Substantia nigra (tissue), 51 donors: ENCODE measurements at places on chromosomes 7 and 10.

- DNase-seq, result no peak
These were observed 116.2 kb downstream of the CDH23 start for GRCh38 chr10:71512761-71513539.

- DNase-seq, result no peak
These were observed 191.5 kb downstream of the PHTF2 start for GRCh38 chr7:77989981-77990566.

DNA sequence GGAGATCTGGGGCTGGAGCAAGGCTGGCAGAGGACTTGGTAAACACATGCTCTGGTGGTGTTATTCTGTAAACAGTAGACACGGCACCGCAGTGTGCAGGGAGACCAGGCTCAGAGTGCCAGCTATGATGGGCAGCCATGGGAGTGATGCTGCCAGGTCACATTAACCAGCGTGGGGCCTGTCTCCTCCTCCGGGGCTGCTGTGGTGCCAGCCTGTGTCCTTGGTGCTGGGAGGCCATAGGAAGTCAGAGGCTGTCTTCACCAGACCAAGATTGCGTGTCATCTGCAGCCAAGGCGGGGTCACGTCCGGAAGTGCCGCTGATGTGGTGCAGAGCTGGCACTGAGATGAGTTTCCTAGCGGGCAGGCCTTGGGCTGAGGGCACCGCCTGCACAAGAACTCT is 236.0 kb downstream of the GLRX3 start:
- no peak for DNase-seq

DNA sequence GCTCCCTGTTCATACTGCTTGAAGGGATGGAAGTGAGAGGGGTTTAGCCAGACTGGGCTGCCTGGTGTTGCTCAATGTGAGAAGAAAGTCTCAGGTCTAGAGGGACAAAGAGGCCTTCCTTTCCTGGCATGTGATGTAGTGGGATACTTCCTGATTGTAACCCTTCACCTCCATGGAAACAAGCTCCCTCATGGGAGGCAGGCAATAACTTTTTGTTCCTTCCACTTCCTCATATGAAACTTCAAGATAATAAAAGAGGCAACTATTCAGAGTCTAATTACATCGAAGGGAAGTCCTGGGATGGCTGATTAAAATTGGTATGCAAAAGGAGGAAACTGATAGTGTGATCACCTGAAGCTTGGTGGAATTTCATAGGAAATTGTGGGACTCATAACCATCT is 84.1 kb upstream of the ETV1 start:
- no peak for DNase-seq

GRCh38 chr10:95474228-95475002 is 86.8 kb downstream of the SORBS1 start:
- DNase-seq, result no peak
